Femur (tissue), 1 donor: ENCODE measurements at places on chromosomes 5 and 9.

DNA sequence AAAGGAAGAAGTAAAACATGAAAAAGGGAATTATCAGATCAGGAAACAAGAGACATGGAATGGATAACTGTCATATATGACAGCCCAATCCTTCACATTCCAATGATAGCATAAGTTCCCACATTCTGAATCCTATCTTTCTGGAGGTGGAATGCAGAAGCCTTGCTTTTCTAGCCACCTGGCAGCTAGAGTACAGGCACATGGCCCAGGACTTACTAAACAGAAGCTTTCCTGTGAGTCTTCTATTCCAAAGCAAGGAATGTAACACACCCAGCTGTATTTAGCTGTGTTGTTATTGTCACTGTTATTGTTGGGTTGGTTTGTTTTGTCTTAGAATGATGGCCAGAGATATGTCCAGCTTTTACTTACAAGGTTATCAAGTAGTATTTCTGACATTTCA lies 780.5 kb upstream of the ZNF608 start:
- no peak for DNase-seq

- DNase-seq: no peak
Observed at GRCh38 chr9:117480253-117480652, 65.4 kb upstream of the ASTN2 start.

DNA sequence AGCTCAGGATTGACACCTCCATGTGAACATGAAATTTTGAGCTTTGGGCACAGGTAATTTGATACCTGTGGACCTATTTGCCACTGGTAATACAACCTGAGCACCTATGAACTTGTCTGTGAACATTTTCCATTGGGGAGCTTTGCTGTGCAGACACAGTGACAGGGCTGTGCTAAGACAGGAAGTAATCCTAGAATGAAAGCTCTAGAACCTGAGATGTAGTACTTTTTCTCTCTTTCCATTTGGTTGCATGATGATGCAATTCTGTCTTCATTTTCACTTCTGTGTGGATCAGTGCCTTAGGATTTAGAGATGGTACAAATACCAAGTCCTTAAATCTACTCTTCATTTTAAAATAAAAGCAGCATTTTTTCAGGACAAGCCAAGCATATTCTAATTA lies 216.9 kb downstream of the NR3C1 start:
- DNase-seq: no peak

- no peak for DNase-seq
Observed at GRCh38 chr9:85534340-85534739, 207.4 kb downstream of the AGTPBP1 start.

- no peak for DNase-seq
Observed at GRCh38 chr5:41414598-41414997, 95.8 kb downstream of the PLCXD3 start.

- no peak for DNase-seq
Observed at GRCh38 chr5:41325074-41325473, 111.7 kb upstream of the C6 start.

DNA sequence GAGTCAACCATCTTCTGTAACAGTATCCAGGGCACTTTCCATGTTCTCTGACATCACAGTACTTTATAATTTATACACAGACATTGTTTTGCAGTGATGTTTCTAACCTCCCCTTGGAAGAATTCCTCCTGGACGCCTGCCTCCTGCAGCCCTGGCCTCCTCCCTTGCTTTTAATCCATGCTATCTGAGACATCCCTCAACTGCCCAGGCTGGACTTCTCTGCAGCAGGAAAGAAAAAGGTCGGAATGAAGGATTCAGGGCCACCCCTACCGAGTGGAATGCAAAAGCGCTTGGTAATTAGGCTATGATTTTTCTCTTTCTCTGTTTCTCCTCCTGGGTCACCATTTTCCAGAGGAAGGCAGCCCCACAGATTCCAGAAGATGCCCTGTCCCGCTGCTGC lies 47.0 kb upstream of the SHC3 start:
- peak; percentile 37 for DNase-seq

GRCh38 chr5:7872517-7873130 lies 3.7 kb downstream of the MTRR start:
- no peak for DNase-seq

- DNase-seq: no peak
Observed at GRCh38 chr5:72951671-72952468, 4.0 kb upstream of the FCHO2 start.

- DNase-seq: no peak
Observed at GRCh38 chr5:74816875-74817274, 49.3 kb downstream of the FAM169A start.

- DNase-seq: no peak
Observed at GRCh38 chr9:73370053-73370452, 218.4 kb downstream of the ANXA1 start.

GRCh38 chr5:134240421-134240962 lies 14.6 kb upstream of the PPP2CA start:
- peak; percentile 77 for DNase-seq

DNA sequence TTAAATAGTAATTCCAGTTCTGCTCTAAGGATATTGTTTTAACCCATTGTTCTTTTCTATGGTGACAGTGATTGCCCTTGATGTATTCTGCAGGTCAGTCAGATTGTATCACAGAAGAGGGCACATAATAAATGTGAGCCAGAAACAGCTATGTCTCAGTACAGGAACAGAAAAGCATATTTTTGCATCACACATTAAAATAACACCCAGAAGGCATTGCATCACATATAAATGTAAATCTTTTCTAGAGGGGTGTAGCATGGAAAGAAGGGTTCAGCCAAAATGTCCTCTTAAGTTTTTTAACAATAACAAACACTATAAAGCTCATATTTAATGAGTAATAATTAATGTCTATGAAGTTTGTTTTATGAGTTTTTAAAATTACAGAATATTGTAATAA lies 30.0 kb downstream of the ZCCHC7 start:
- DNase-seq: no peak

- no peak for DNase-seq
Observed at GRCh38 chr5:95940758-95941682, 20.6 kb downstream of the ELL2 start.

DNA sequence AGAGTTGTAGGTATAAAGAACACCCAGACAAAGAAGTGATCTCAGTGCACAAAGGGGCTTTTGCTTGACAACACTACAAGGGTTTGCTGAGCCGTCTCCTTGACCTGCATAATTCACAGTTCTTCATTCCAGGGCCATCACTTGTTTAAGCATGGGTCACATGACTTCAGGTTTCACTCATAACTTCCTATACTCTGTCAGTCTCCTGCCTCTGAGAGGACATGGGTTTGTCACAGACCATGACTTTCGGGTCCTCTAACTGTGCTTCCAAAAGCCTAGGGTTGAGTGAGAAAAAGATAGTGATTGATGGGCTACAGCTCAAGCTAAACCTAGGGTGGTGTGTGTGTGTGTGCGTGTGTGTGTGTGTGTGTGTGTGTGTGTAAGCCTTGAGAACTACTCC lies 166.4 kb downstream of the CDH6 start:
- DNase-seq: no peak

DNA sequence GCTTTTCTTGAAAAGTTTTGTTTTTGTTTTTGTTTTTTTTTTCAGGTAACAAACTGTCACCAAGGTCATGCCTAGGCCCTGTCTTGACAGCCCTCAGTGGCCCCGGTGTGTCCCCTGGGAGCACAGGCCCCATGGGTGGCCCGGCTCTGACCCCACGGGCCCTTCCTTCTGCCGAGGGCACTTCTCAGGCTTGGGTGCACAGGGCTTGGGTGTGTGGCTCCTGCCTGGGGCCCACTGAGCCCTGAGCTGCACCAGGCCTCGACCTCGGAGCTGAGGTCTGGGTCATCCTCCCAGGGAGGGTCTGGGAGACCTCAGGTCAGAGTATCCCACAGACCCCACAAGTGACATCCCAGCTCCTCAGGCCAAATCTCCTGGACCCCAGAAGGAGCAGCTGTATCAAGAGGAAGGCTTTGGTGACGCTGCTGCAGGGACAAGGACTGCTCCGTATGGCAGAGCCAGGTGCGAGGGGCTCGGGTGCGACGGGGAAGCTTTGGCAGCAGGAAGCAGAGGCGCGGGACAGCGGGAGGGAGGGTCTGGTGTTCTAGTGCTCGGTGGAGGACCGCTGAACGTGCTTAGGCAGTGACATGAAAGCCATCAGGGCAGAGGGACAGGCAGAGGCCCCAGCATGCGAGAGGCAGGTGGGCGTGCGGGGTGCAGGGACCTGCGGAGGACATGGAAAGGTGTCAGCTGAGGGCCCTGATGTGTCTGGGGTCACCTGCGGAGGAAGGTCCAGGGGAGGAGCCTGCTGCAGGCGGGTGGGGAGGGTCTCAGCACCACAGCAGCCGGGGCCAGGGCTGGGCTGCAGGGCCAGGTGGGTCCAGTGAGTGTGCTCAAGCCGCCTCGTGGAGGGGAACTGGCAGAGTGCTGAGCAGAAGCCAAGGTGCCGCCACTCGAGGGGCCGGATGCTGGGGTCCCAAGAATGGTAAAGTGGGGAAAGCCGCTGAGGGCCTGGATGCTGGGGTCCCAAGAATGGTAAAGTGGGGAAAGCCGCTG lies 18.4 kb upstream of the SLC9A3 start:
- DNase-seq: no peak
